Mammary microvascular endothelial cell (primary cell): ENCODE measurements at places on chromosomes 1 and 21. TPM values are rescaled to one million over a fixed set of nuclear protein-coding genes. Genes with fewer than 3 reads are reported as not detected.

Gene AVPR1B
- not detected in 2 replicates for total RNA-seq

Gene MRPL55
- 79.3 and 123 TPM in 2 replicates for total RNA-seq

Gene SHE
- 34.3 and 39.5 TPM in 2 replicates for total RNA-seq

Gene DNALI1
- total RNA-seq, result 0.20 and 0.34 TPM in 2 replicates

Gene IL20
- not detected in 2 replicates for total RNA-seq

Gene SPATA1
- 0.25 TPM in 1 of 2 replicates, not detected in the other for total RNA-seq

Gene AQP10
- total RNA-seq, result not detected in 2 replicates

Gene S100A2
- 1.5 and 2.0 TPM in 2 replicates for total RNA-seq

Gene OR6P1
- total RNA-seq, result not detected in 2 replicates

Gene HSD3B2
- total RNA-seq, result not detected in 2 replicates

Gene BRDT
- not detected in 2 replicates for total RNA-seq

Gene FCGR3A
- total RNA-seq, result not detected in 2 replicates

Gene ANKRD35
- total RNA-seq, result 1.0 and 1.3 TPM in 2 replicates

Gene ZSWIM5
- total RNA-seq, result 0.53 and 0.69 TPM in 2 replicates

Gene OR2T33
- total RNA-seq, result not detected in 2 replicates

Gene TOR1AIP2
- 63.7 and 76.0 TPM in 2 replicates for total RNA-seq

Gene MMEL1
- total RNA-seq, result 0.25 and 3.0 TPM in 2 replicates

Gene MFSD2A
- total RNA-seq, result 3.1 TPM in 2 replicates

Gene TMPRSS15
- total RNA-seq, result not detected in 2 replicates

Gene KRTAP19-1
- not detected in 2 replicates for total RNA-seq

Gene PDZK1
- not detected in 2 replicates for total RNA-seq

Gene AMPD1
- total RNA-seq, result not detected in 2 replicates

Gene TMIGD3
- total RNA-seq, result 0.59 TPM in 1 of 2 replicates, not detected in the other

Gene CATSPERE
- 0.05 and 0.13 TPM in 2 replicates for total RNA-seq

Gene KLHL12
- total RNA-seq, result 18.7 and 21.1 TPM in 2 replicates

Gene NSL1
- 23.7 and 28.0 TPM in 2 replicates for total RNA-seq

Gene FAM43B
- total RNA-seq, result not detected in 2 replicates

Gene AZIN2
- total RNA-seq, result 0.47 and 1.9 TPM in 2 replicates

Gene OR14K1
- total RNA-seq, result not detected in 2 replicates

Gene CLDN14
- total RNA-seq, result 1.9 and 2.7 TPM in 2 replicates

Gene EDN2
- total RNA-seq, result not detected in 2 replicates

Gene CCDC17
- total RNA-seq, result 0.07 and 0.10 TPM in 2 replicates

Gene PPIE
- total RNA-seq, result 40.9 and 42.3 TPM in 2 replicates

Gene IGFN1
- total RNA-seq, result not detected in 2 replicates

Gene CD1D
- not detected in 2 replicates for total RNA-seq

Gene NEK2
- total RNA-seq, result 23.2 and 24.2 TPM in 2 replicates

Gene LCE1B
- not detected in 2 replicates for total RNA-seq

Gene LCE2B
- not detected in 2 replicates for total RNA-seq

Gene PHLDA3
- total RNA-seq, result 67.6 and 85.6 TPM in 2 replicates

Gene CITED4
- 6.1 and 11.2 TPM in 2 replicates for total RNA-seq

Gene ZNF593OS
- total RNA-seq, result 0.33 TPM in 1 of 2 replicates, not detected in the other

Gene FAM72C
- total RNA-seq, result 1.9 and 2.9 TPM in 2 replicates

Gene LINGO4
- not detected in 2 replicates for total RNA-seq

Gene HSD17B7
- 24.9 and 28.5 TPM in 2 replicates for total RNA-seq

Gene CAMSAP2
- total RNA-seq, result 14.1 and 15.3 TPM in 2 replicates

Gene NTNG1
- total RNA-seq, result 0.94 and 2.7 TPM in 2 replicates

Gene MFAP2
- total RNA-seq, result 36.8 and 40.6 TPM in 2 replicates

Gene OR2T2
- not detected in 2 replicates for total RNA-seq

Gene NMNAT2
- total RNA-seq, result 1.3 and 4.1 TPM in 2 replicates

Gene CLDN8
- total RNA-seq, result not detected in 2 replicates

Gene TFAP2E
- total RNA-seq, result not detected in 2 replicates

Gene SHISA4
- total RNA-seq, result 22.5 and 24.9 TPM in 2 replicates
